ENCODE measurements at places on chromosomes 3 and 15. TPM values are rescaled to one million over a fixed set of nuclear protein-coding genes. Genes with fewer than 3 reads are reported as not detected.

Gene USP13
- 25.2 TPM for total RNA-seq

Gene MKRN2OS
- total RNA-seq: not detected

Gene PLS1
- 5.6 TPM for total RNA-seq

Gene RTP4
- not detected for total RNA-seq

Gene ESYT3
- 0.44 TPM for total RNA-seq
